Fibroblast of the aortic adventitia (primary cell): ENCODE measurements at places on chromosomes 5 and 9.

DNA sequence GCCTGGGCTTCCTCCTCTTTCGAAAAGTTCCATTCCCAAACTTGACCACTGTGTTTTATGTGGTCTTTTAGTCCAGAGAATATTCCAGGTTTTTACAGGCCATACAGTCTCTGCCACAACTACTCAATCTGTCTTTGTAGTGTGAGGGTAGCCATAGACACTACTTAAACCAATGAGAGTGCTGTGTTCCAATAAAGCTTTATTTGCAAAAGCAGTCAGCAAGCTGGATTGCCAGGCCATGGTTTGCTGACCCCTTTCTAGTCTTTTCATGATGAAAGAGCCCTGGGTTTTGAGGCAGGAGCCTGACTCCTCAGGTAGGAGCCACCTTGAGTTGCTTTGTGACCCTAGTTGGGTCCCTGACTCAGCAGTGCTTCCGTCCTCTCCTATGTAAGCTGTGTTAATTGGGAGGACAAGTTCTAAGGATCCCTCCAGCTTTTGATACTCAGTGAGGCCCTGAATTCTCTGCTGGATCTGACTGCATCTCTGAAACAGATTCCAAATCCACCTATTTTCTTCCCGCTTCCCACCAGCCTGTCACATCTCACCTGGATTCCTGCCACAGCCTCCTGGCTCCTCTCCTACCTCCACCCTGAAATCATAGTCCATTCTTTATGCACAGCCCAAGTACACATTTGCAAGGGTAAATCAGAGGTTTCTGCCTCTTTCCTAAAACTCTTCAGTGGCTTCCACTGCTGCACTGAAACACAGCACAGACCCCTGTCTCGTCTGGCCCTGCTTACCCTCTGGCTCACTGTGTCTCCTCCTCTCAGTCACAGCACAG lies 13.5 kb downstream of the GALNT10 start:
- no peak for DNase-seq

- no peak for DNase-seq
Observed at GRCh38 chr9:34490360-34490759, 31.8 kb downstream of the DNAI1 start.

DNA sequence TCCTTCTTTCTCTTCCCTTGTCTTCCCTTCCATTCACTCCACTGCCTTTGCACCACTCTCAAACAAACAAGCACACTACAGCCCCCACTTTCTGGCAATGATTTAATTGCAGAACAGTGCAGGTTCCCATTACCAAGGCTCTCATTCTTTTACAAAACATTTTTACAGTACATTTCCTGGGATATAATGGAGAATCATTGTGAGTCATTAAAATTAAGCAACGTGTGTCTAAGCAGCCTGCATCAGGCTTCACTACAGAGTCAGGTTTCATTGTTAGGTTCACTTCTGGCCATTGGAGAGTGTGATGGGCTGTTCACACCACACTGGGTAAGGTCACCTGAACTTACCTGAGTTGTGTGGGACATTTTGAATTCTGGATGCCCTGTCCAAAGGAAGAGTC lies 303.5 kb downstream of the TRIM32 start:
- DNase-seq: no peak

DNA sequence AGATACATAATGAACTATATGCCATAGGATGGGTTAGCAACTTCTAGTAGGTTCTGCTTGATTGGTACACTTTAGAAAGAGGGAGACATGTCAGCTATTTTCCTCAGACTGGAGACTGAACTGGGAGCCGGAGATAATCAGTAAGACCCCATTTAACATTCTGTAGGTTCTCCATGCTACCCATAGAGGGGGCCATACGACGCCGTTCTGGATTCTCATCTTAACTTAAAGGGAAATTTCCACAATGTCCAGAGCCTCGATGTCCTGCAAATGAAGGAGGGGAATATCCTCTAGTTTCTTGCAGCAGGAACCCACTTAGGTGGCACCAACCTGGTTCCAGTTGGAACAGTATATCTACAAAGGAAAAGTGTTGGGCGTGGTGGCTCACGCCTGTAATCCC lies 22.3 kb upstream of the NPM1 start:
- DNase-seq: peak; percentile 5

DNA sequence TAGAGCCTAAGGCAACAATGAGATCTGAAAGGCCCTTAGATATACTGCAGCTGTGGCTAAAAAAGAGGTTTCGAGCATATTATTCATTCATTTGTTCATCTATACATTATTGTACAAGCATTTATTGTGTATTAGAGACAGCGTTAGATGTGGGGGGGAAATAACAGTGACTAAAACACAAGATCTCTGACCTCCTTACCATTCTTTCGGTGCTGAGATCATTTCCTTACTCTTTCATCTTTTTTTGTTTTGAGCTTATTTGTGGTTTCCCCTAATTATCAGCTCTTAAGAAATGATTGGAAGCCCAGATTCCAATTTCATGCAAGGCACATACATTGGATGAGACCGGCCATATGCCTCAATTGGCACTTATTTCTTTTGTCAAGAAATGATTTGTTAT lies 113.2 kb downstream of the SEC61B start:
- DNase-seq: no peak

GRCh38 chr5:178116143-178116885 lies 3.0 kb downstream of the N4BP3 start:
- DNase-seq: no peak

GRCh38 chr5:27316271-27316650 lies 277.9 kb upstream of the CDH9 start:
- peak; percentile 83 for DNase-seq

DNA sequence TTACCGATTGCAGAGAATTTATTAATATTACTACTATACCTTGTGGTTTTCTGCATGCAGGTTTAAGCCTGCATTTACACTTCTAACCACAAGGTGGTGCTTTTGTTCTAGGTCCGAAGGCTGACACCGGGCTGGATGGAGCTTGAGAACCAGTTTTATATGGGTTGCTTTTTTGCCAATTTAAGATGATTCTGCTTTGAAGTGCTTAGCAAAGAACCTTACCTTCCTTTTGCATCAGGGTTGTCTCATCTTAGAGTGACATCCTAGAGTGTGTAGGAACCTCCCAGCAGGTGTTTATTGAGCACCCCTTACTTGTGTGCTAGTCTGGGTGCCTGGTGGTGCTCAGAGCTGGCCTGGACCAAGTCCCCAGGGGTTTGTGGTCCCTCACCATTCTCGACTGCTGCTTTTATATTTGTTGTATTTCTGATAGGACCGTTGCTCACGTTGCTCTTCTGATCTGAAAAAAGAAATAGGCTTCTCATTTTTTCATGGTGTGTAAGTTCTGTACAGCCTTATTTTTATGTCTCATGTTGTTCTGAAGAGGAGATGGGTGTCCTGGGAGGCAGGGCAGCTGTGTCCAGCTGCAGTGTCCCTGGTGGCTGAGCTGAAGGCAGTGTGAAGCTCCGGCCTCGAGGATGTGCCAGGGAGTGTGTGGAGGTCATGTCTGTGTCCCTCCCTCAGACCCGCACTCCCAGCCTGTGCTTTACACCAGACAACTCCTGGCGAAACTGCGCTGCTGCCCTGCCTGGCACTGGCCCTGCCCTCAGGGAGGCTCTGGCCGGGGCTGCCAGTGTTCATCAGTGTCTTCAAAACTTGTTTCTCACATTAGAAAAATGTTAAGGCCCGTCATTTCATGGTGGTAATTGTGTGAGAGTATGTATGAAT lies 54.3 kb downstream of the EHMT1 start:
- DNase-seq: peak; percentile 85

DNA sequence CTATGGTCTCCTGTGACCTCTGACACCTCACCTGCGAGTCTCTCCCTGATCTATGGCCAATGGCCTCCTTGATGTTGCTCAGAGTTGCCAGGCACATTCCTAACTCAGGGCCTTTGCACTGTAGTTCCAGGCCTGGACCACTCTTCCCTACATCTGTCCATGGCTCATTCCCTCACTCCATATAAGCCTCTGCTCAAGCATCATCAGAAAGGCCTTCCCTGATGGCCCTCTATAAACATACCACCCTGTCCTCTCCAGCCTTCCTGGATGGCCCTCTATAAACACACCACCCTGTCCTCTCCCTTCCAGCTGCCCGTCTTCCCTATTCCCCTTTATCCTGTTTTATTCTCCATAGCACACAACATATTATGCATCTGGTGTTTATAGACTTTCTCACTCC lies 102.8 kb downstream of the GTF3C4 start:
- no peak for DNase-seq

DNA sequence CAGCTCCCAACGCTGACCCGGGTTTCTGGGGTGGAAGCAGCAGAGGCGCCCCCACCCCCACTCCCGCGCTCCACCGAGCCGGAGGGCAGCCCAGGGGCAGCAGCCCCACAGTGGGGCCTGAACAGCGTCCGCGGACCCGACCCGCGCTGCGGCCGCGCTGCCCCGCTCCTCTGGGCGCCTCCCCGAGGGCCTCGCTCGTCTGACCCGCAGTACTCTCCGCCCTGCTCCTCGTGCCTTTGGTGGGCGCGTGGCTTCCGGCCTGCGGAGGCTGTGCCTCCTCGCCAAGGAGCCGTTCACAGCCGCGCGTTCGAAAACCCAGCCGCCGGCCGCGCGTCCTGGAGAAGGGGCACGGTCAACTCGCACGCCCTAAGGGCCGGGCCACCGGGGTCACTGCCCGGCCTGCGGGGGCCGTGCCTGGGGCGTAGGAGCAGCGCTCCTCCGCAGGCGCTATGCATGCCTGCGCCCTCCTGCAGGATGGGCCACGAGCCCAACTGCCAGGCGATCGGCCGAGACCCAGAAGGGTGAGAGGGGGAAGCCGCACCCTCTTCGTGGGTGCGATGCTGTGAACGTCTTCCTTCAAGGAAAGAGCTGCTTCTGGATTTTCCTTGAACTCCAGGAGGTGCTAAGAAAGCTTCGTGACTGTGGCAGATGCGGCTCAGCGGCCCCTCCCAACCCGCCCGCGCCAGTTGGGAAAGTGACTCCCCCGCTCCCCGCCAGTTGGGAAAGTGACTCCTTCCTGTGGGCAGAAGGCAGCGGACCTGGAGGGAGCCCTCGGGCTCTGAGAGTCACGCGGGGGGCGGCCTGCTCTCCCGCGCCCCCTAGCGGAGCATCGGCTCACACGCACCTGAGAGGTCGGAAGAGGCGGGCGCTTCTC lies 82.7 kb downstream of the HSD17B3 start:
- DNase-seq: peak; percentile 8

DNA sequence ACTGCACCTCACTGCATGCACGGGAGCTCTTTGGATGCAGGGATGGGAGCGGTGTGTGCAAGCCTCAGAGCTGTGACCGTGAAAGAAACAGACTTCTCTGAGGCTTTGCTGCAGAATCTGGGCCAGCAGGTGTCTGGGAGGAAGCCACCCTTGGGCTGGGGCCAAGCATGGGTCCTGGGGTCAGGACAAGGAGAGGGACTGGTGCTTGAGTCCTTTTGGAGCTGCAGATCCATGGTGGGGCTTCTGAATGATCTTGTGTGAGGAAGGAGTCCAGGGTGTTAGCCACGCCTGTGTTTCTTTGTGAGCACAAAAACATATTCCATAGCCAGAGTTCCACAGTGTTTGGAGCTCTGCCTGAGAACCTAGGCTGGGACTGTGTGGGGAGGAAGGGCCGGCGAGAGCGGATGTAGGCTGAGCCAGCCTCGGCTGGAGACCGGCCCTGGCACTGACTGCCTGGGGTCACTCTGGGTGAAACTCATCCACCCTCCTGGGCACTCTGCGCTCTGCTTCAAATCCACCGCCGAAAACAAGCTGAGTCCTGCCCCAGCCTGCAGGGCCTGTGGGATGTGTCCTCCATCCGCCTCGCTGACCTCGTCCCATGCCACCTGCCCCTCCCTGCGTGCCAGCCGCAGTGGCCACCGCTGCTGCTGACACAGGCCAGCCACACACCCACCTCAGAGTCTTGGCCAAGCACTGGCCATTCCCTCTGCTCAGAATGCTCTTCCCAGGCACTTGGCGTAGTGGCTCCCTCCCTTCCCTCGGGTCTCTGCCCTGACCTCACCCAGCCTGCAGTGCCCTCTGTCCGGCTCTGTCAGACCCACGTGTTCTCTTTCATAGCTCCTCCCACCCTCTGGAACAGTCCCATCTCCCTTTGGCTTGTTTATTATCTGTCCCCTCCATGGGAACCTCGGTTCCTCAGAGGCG lies 26.7 kb downstream of the ERGIC1 start:
- peak; percentile 91 for DNase-seq

DNA sequence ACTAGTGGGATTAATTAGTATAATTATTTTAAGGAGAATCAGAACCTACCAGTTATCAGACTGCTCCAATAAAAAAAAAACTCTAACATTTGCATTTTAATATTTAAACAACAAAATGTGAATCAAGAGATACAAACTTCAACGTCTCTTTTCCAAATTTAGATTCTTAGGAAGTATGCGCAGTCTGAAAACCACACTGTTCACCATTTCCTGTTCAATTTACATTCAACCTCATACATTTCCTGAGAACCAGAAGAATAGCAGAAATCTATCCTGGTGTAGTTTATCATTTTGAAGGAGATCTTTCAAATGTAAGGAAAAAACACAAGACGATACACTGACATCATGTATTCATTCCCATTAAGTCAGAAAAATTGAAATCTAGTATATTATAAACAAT lies 869.2 kb downstream of the EFNA5 start:
- no peak for DNase-seq

DNA sequence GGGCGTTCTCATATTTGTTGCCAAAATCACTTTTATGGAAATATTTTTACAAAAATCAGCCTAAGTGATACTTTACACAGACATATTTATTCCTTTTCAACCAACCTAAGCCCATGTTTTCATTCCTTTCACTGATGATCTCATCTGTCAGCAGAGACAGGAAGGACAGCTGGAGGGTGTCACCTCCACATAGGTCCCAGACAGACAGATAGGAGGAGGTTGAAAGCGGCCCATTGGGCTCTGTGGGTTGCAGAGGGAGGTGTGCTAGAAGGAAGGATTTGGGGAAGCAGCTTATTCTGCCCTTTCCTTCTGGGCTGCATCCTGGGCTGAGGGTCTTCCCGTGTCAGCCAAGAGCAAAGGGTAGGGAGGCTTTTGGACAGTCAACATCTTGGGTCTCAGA lies 26.0 kb upstream of the SEMA4D start:
- DNase-seq: no peak

- DNase-seq: peak; percentile 10
Observed at GRCh38 chr5:50711280-50711679, 44.8 kb downstream of the PARP8 start.

- DNase-seq: no peak
Observed at GRCh38 chr9:123743737-123744136, 186.2 kb downstream of the DENND1A start.

DNA sequence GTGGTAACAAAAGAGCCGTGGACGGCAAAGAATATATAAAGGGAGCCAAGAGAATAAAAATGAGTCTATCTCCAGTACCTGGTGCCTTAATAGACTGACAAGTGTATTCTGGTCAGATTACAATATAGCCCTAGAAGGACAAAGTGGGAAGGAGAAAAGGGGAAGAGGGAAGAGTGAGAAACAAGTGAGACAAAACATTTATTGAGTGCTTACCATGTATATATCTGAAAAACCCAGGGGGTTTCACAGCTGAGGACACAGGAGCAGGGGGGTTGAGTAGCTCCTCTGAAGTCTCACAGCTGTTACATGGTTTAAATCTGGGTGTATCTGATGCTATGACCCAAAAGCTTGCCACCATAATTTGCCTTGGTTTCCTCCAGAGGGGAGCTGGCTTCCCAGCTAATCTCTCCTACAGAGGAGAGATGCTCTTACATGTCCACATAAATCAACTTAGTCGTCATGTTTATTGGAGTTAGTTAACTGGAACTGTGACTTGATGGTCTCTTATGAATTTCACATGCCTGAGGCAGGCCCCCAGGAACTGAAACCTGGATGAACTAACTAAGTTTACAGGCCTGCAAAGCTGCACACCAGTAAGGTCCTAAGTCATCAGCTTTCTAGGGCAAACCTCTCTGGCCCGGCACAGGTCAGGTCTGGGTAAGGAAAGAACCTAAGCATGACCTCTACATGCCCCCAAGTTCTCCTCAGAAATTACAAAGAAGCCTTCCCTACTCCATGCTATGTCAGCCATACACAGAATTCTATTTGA lies 15.5 kb downstream of the SIL1 start:
- DNase-seq: no peak
